Left kidney (tissue), 8 donors: ENCODE measurements at places on chromosomes 7 and 10. TPM values are rescaled to one million over a fixed set of nuclear protein-coding genes. Genes with fewer than 3 reads are reported as not detected.

DNA sequence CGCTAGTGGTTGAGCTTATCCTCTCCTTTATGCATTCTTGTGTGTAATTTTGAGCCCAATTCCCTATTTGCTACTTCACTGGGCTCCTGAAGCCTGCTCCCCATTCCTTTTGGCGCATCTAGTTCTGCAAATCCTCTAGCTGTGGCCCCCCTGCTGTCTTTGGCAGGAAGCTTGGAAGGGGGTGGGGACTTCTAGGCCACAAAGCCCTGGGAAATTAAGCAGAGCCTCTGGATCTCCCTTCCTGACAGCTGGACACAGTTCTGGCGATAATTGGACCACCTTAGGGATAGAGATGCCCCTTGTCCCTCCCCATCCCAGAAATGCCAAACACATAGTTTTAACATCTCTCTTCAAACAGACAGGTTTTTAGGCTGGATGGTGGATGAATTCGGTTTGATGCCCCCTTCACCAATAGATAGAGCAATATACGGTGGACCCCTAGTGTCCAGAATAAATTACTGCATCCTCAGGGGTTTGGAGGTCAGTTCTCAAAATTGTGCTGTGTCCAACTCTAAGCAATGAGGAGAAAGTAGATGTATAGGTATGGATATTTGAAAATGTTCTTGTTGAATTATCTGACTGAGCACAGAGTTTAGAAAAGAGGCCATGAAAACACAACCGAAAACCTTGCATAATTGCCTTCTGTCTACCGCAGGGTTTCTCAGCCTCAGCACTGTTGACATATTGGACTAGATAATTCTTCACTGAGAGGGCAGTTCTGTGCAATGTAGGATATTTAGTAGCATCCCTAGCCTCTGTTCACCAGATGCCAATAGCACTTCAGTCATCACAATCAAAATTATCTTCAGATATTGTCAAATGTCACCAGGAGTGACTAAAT, 75.5 kb downstream of the PAPSS2 start:
- DNase-seq = peak; percentile 34

- DNase-seq = no peak
Measured at GRCh38 chr7:117791877-117792780, 81.1 kb downstream of the CTTNBP2 start.

GRCh38 chr10:97468162-97468561, 22.2 kb downstream of the ZDHHC16 start:
- DNase-seq = no peak

- DNase-seq = no peak
Measured at GRCh38 chr10:72106896-72107295, 18.5 kb upstream of the SPOCK2 start.

- no peak for DNase-seq
Measured at GRCh38 chr7:27427416-27427815, 184.8 kb downstream of the EVX1 start.

DNA sequence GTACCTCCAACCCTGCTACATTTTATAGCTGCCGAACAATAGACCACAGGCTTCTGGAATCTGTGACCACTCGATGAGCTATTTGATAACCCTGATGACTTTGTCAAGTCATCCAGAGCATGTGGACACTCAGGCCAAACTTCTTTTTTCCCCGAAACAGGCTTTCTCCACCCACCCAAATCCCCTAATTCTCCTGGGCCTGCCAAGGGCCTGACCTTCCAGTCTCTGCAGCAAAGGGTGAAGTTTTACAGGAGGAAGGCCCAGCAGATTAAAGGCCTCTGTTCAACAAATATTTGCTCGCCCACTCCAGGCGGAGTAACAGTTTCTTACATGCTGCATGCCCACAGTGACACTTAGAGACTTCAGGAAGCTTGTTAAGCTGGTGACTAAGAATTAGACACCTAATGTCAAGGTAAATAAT, 2.0 kb downstream of the JCAD start:
- DNase-seq = no peak

DNA sequence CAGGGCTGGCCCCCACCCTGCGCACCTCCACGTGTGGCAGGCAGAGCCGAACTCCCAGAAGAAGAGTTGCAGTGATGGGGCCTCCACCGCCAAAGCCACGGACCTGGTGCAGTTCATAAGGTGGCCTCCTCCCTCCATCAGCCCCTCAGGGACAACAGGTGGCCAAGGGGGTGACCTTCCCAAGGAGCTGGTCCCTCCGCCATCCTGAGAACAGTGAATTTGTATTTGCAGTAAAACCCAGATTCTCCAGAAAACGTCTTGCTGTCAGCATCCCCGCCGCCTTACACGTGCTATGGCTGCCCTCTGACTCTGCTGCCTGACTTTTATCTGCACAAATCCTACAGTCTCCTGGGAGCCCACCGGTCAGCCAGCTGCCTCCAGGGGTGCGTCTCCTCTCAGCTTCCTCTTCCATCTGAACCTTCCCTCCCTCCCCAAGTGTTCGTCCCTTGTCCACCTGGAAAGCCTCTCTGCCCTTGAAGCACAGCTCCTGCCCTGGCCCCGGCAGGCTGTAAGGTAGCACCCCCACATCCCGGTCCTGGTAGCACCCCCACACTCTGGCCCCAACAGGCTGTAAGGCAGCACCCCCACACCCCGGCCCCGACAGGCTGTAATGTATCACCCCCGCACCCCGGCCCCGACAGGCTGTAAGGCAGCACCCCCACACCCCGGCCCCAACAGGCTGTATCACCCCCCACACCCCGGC, 311.8 kb downstream of the PTPRN2 start:
- no peak for DNase-seq

GRCh38 chr7:154906201-154906600, 96.7 kb downstream of the PAXIP1 start:
- no peak for DNase-seq

GRCh38 chr7:137313201-137313600, 30.3 kb downstream of the PTN start:
- no peak for DNase-seq

DNA sequence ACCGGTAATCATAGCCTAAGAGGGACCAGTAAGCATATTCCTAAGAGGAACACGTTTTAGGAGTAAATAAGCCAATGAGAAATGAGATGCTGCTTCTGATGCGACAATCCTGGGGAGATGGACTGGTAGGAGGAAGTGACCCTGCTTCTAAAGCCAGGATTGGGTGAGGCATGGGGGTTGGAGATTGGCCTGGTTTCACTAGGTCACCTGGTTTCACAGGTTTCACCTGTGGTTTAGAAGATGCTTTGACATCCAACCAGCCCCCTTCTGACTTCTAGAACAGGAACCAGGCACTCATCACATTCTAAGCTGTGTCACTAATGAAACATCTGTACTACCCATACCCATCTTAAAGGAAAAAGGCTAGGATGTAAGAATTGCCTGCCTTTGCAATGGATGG, 53.0 kb upstream of the BAMBI start:
- no peak for DNase-seq

GRCh38 chr10:110918643-110919348, at the start of gene BBIP1:
Gene BBIP1 (minus strand): TSS chr10:110919180. CDS start chr10:110918157, 1,023 bp downstream.
- DNase-seq = peak; percentile 99

DNA sequence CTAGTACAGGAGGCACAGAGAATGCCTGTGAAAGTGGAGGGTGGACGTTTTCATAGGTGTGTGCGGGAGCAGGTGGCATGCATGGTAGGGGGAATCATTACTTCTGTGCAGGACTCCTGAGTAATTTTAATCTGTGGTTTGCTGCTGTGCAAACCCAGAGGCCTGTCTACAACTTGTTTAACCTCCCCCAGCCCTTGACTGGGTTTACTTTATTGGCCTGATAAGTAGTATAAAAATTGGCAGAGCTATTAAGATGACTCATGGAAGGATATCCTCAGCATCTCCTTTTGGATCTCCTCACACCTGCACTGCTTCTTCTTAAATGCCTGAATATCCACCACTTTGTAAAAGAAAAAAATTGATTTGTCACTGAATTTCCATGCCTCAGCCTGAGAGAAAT, 104.8 kb downstream of the AUTS2 start:
- DNase-seq = no peak

The C10orf67 gene
- polyA plus RNA-seq = 2.7 TPM

The DMBT1 gene
- 0.05 TPM for polyA plus RNA-seq

The TRIL gene
- polyA plus RNA-seq = 51.3 TPM

The OR2A1 gene
- 1.2 TPM for polyA plus RNA-seq

The TAS2R3 gene
- polyA plus RNA-seq = 1.2 TPM
